Lung (tissue), 17 donors: ENCODE measurements at places on chromosomes 1 and 21. TPM values are rescaled to one million over a fixed set of nuclear protein-coding genes. Genes with fewer than 3 reads are reported as not detected.

The RPTN gene
- not detected for total RNA-seq

The RPS8 gene
- 1,832 TPM for total RNA-seq

The GPR37L1 gene
- not detected for total RNA-seq

The UBXN10 gene
- total RNA-seq = 19.2 TPM

GRCh38 chr21:39094087-39094780 lies 89.0 kb downstream of the PSMG1 start:
- DNase-seq = no peak
- H3K36me3 ChIP-seq = no peaks in the 10 kb centered on the region
- peaks cover 4% of the 10 kb centered on the region for H3K4me1 ChIP-seq
- H3K27ac ChIP-seq = peak overlapping the region; percentile 11
- no peak overlapping the region for H3K4me3 ChIP-seq

The CYP4A11 gene
- total RNA-seq = not detected

DNA sequence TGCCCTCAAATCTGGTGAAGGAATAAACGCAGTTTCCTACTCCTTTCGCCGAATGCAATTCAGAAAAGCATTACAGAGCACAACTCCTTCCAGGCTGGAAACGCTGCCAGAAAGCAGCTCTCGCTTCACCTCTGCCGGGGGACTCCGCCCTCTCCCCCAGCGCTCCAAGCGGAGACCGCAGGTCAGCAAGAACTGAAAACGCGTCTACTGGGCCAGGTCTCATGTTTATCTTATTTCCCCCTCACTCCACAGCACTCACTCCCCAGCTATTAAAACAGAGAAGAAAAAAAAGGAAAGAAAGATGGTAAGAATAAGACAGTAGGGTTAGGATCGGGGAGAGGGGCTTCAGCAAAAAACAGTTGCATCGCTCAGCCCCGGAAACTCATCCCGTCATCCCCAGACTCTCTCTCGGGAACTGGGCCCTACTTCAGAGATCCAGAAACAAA lies 833 bp upstream of the RCOR3 start:
- peak; percentile 96 for DNase-seq
- H3K4me3 ChIP-seq = peak overlapping the region; percentile 82
- no peaks in the 10 kb centered on the region for H3K27me3 ChIP-seq
- H3K36me3 ChIP-seq = no peaks in the 10 kb centered on the region
- H3K27ac ChIP-seq = peak overlapping the region; percentile 99
